ENCODE measurements at places on chromosomes 3 and 15.

- DNase-seq: no peak
Observed at GRCh38 chr15:94346282-94346681, 114.9 kb downstream of the MCTP2 start.

GRCh38 chr3:161914703-161915417 lies 418.3 kb downstream of the OTOL1 start:
- no peak for DNase-seq

DNA sequence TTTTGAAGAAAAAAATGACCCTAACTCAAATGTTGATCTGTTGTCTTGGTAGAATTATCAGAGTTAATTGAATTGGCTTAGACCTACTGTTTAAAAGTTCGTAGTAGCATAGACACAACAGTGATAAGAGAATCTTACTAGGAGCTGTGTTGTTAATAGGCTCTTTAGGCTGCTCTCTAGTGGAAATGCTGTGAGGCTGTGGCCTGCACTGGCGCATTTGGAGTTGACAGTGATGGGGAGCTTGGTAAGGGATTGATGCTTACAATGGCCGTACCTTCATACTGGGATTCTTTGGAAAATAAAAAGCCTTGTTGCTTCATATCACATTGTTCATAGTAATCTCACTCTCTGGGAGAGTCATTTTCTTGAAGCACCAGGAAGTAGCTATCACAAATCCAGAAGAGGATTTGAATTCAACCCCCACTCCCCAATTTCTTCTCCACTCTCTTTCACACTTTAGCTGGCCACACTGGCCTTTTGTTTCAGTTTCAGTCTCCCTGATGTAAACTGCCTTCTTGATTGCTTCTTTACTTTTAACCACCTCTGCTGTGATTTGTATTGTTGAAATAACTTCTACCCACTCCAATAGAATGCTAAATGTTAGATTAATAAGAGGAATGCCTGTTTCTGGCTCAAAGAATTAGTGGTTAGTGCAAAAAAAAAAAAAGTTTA lies 56.6 kb downstream of the CEP63 start:
- no peak for DNase-seq

DNA sequence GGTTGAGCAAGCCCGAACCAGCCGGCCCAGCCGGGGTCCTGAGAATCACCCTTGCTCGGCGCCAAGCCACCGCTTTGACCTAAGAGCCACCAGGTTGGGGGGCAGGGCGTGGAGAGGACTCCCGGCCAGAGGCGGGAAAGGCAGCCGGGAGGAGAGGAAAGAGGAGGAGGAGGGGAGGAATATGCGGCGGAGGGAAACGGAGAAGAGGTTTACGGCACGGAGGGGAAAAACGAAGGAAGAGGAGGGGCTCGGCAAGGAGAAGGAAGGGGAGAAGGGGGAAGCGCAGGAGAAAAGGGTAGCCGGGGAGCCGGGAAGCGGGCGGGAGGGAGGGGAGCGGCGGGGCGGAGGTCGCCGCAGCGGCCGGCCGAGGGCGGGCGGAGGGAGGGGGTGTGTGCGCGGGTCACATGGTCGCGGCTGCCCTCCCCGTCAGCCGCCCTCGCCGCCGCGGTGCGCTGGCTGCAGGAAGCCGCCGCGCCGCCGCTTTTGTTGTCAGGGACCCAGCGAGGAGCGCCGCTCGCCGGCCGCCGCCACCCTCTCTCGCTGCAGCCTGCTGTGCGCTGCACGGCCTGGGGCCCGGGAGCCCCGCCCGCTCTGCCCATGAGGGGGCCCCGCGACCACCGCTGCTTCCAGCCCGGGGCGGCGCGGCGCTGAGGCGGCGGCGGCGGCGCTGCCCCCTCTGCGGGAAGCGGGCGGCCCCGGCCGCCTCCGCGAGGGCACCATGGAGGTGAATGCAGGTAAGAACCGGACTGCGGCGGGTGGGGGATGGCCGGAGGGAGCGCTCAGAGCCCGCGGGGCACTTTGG lies at the start of gene NR1D2:
NR1D2 (plus strand) TSS at position 426 of the 802 bp plus-strand sequence; CDS start at position 719, 293 bp downstream.
- peak; percentile 82 for DNase-seq

GRCh38 chr15:95142531-95142930 lies 911.2 kb downstream of the MCTP2 start:
- no peak for DNase-seq

DNA sequence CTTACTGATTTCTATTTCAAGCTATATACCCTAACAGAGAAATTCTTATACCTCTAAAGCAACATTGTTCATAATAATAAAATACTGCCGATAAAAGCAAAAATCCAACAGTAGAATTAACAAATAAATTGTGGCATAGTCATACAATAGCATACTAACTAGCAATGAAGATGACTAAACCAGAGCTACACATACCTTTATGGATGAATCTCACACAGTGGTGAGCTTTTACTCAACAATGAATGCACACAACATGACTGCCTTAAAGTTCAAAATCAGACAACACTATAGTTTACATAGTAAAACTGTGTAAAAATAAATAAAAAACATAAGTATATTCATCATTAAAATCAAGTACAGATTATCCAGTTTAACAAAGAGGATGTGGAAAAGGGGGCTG lies 99.1 kb downstream of the NR1I2 start:
- DNase-seq: no peak

- DNase-seq: no peak
Observed at GRCh38 chr3:73298243-73299183, 237.1 kb downstream of the EBLN2 start.

- no peak for DNase-seq
Observed at GRCh38 chr15:48634893-48635292, 10.6 kb downstream of the FBN1 start.
